ENCODE measurements at places on chromosomes 16 and 17.

GRCh38 chr16:52450916-52451315 lies 96.0 kb downstream of the TOX3 start:
- no peak for DNase-seq

DNA sequence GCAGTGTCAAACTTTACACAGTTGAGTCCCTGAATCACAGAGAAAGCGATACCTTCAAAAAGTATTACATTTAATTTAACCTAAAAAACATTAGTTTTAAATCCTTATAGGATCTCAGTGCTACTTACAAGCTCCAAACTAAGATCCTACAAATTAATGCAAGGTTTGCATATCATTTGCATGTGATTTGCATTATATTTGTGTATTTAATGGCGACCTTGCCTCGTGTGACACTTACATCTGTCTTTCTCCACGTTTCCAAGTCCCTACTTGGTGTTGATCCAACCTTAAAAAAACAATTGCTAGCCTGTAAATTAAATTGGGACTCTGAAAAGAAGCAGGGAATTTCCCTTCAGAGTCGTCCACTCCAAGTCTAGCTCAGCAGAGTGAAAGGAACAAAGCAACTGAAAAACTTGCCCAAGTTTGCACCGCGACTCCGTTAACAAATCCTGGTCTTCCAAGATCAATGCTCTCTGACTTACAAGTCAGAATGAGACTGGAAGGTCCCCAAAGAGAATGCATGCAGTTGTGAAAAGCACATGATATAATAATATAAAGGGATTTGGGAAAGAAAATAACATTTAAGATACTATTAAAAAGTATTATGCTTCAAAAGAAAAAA lies 739 bp upstream of the FAM117A start:
- no peak for DNase-seq

GRCh38 chr16:86969716-86970115 lies 347.5 kb downstream of the C16orf95 start:
- no peak for DNase-seq

GRCh38 chr16:12976936-12977335 lies 75.5 kb downstream of the SHISA9 start:
- DNase-seq, result no peak

GRCh38 chr16:71637398-71637797 lies 11.4 kb downstream of the MARVELD3 start:
- DNase-seq, result no peak

DNA sequence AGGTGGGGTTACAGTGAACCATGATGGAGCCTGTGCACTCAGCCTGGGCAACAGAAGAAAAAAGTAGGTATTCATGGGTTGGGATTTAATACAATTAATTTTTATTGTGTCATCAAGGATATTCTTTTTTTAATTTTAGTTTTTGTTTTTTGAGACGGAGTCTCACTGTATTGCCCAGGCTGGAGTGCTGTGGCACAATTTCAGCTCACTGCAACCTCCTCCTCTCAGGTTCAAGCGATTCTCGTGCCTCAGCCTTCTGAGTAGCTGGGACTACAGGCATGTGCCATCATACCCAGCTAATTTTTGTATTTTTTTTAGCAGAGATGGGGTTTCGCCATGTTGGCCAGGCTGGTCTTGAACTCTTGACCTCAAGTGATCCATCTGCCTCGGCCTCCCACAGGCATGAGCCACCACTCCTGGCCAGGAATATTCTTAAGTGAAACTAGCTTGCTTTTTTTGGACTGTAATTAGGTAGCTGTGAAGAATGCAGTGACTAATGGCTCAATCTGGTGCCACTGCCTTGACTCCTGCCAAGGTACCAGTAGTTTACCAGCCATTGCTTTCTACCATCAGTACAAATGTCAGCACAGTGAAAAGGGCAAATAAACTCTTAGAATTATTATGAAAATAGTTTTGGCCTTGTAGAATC lies 4.8 kb downstream of the PPM1D start:
- no peak for DNase-seq

- no peak for DNase-seq
Observed at GRCh38 chr17:16466407-16466806, 25.6 kb downstream of the LRRC75A start.

DNA sequence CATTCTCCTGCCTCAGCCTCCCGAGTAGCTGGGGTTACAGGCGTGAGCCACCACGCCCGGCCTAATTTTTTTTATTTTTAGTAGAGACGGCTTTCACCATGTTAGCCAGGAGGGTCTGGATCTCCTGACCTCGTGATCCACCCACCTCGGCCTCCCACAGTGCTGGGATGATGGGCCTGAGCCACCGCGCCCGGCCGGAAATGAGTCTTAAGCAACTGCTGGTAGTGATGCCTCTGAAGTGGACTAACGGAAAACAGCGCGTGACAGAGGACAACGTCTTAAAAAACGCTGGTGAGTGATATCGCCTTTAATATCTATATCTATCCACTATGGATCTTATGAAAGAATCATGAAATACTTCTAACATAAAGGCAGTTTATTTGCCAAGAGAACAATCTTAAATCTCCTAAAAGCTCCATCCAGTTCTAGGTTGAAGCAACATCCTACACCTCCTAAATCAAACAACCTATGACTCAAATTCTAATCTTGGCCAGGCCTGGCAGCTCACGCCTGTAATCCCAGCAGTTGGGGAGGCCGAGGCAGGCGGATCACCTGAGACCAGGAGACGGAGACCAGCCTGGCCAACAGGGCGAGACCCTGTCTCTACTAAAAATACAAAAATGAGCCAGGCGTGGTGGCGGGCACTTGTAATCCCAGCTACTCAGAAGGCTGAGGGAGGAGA lies 69.8 kb downstream of the NXN start:
- DNase-seq, result no peak

GRCh38 chr17:46176975-46177374 lies 16.3 kb downstream of the KANSL1 start:
- DNase-seq, result no peak

- DNase-seq, result no peak
Observed at GRCh38 chr16:88289968-88290401, 92.8 kb upstream of the ZNF469 start.

DNA sequence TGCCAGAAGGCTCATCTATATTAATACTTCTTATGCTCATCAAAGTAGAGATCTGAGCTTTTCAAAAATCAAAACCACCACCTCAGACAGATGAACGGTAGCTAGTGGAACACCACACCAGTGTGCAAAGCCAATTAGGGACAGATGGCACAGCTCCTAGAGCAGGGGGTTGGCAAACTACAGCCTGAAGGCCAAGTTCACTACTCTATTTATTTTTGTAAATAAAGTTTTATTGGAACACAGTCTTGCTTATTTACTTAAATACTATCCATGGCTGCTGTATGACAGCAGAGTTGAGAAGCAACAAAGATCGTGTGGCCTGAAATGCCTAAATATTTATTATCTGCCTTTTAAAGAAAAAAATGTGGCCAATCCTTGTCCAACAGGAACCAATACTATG lies 56.8 kb downstream of the AMFR start:
- no peak for DNase-seq

- no peak for DNase-seq
Observed at GRCh38 chr16:2035431-2036199, 8.9 kb downstream of the NHERF2 start.

GRCh38 chr16:83698964-83699363 lies 108.8 kb upstream of the HSBP1 start:
- no peak for DNase-seq

DNA sequence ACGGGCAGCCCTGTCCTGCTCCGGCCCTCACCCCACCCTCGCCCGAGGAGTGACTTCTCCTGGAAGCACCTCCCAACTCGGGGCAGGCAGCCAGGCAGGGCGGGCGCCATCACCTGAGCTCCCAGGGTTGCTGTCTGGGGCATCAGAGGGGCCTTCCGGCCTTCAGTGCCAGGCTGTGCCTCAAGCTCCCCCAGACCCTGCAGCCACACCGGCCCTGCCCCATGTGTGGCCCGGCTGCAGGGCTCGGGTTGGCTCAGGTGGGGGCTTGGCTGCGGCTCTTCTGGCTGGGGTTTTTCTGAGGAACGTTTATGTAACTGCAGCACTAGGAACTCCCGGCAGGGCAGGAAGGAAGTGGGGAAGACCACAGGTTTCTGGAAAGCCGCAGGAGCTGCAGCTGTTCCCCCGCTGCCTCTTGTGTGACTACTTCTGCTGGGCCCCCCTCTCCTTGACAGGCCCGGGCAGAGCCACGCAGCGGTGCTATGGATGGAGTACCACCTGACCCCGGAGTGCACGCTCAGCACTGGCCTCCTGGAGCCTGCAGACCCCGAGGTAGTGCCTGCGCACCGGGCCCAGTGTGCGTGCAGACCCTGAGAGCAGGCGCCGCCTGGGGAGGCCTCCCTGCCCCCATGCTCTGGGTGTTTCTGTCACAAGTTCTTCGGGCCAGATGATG lies 45.6 kb downstream of the PRMT7 start:
- DNase-seq, result no peak

GRCh38 chr17:2363851-2364762 lies 26.8 kb downstream of the SGSM2 start:
- DNase-seq, result no peak

- no peak for DNase-seq
Observed at GRCh38 chr16:77869997-77870813, 81.8 kb downstream of the VAT1L start.

GRCh38 chr17:76404976-76405563 lies 20.7 kb downstream of the SPHK1 start:
- DNase-seq, result no peak

DNA sequence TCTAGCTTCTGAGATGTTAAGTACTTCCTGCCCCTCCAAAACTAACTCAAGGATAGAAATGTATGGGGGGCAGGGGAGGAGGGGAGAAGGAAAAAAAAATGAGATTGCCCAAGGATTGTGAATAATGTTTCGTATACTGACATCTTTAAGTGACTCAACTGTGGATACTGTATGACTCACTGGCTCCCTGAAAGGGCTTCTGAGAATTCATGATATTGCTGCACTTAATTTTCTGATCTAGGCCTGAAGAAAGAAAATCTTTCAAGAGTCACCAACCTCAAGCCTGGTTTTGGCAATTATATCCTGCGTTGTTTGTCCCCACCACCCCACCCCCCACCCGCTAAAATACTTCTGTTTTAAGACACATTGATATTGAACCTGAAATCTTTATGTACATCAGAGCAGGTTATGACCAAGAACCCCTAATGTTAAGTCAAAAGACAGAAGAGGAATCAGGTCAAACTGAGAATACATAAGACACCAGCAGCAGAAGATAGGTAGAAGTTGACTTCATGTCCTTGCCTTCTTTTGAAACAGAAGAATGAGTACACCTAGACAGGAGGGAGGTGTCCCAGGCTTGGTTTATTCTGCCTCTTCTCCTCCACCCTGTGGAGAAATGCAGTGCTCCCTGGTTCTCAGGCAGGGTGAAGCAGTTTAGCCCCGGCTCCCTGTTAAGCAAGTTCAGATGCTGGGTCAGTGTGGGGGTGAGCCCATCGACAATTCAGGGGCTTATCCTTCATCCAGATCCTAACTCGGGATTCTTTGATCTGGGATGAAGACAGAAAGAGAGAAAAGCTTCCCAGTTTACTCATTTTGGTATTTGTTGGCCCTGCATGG lies 3.3 kb upstream of the FBXL20 start:
- peak; percentile 38 for DNase-seq

DNA sequence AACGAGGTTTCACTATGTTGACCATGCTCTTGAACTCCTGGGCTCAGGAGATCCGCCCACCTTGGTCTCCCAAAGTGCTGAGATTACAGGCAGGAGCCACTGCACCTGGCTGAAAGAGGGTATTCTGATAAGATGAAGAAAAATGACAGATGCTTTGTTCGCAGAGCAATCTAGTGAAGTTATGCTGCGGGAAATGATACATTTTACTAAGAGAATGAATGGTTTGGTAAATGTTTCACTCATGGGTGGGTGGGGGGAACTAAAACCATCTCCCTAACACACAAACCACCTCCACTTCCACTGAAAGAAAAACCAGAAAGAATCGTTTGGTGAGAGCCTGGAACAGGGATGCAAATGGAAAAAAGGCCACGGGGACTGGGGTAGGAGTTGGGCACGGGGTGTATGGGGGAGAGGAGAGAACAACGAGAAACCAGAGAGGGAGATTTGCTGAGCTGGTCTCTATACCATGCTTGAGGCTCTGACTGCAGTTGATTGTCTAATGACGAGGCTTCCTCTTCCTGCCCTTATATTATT lies 19.0 kb upstream of the XYLT2 start:
- DNase-seq, result no peak

DNA sequence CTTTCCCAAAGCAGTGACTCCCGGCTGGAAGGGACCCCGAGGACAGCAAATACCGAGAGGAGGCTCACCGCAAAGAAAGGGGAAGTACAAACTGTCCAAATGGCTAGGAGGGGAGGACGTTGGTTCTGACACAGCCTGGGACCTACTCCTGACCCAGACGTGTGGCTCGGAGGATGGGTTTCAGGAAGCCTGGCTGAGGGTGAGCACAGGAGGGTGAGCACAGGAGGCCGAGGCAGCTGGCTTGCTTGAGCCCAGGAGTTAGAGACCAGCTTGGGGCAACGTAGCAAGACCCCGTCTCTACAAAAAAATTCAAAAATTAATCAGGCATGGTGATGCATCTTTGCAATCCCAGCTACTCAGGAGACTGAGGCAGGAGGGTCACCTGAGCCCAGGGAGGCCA lies 83.2 kb downstream of the C16orf78 start:
- DNase-seq, result no peak

DNA sequence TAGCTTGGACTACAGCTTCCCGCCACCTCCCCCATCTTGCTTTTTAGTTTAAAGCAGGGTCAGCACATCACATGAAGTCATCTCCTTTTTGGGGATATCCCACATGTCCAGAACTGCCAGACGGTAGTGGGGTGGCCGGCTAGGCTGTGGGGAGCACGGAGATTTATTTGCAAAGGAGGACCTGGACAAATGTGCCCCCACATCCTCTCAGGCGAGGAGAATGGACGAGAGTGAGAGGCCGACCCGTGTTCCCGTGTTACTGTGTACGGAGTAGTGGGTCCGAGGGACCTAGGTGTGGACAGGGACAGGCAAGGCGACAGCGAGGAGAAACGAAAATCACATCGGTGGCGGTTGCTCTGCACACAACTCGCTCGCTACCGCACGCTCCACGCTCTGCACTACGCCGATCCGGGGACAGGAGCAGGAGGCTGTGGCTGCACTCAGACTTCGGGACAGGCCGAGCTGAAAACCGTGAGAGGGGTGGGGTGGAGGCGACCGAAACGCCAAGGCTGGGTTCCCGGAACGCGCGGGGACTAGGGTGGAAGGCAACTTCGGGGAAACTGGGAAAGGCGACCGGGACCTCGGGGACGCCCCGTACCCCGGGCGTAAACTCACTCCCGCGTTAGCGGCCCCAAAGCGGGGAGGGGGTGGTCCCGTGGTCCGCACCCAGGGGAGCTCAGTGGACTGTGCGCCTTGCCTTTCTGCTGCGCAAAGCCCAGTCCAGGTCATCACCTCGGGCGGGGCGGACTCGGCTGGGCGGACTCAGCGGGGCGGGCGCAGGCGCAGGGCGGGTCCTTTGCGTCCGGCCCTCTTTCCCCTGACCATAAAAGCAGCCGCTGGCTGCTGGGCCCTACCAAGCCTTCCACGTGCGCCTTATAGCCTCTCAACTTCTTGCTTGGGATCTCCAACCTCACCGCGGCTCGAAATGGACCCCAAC lies at the start of gene MT1A:
Gene MT1A (plus strand): TSS at position 853 of the 937 bp plus-strand sequence. CDS start 73 bp downstream, at position 926.
- no peak for DNase-seq
